ENCODE measurements at places on chromosomes 1 and 21.

DNA sequence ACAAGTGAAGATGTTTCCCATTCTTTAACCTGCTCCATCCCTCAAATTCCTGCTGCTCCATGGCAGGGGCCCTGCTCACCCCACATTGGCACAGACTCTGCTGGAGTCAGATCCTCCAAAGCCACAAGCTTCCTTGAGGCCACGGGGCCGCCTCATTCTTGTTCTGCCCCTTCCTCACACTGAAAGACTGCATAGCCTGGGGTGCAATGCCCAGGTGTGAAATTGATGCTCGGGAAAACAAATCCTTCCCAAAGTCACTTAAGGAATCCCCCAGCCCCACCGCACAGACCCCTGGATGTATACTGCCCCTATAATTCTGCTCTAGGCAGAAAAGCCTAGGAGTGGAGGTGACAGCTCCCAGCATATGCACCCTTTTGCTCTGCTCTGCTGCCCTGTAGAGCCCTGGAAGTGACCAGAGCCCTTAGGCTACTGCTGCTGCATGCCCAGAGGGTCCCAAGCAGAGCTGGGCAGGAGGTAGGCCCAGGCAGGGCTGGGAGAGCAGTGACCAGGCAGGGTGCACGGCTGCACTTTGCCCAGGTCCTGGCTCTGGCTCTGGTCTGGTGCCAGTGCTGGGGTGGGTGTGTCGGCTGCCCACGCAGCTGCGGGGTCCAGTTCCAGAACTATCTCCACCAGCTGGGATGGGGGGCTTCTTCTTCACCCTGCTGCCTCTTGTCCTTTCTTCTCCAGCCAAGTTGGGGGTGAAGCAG is 1.6 kb downstream of the HES2 start:
- no peak for DNase-seq

GRCh38 chr1:107491582-107491981 is 350.7 kb downstream of the NTNG1 start:
- no peak for DNase-seq

DNA sequence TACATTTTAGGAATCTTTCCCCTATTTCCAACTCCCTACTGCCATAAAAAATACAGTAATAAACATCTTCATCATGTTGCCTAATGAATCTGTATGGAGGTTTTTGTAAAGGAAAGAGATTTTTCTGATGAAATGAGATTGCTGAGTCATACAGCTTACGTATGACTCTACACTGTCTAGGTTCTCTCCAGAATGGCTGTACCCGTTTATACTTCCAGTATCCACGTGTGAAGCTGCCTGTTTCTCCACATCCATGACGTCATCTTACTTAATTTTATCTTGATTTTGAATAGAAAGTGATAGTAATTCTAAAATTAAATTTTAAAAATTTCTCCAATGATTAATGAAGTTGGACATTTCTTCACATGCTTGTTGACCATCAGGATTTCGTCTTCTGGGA is 103.7 kb downstream of the COQ8A start:
- no peak for DNase-seq

- no peak for DNase-seq
These were observed 60.7 kb upstream of the PAX7 start for GRCh38 chr1:18569811-18570545.

GRCh38 chr1:42784946-42785693 is at the start of gene TMEM269:
TSS of gene TMEM269 (plus strand) at chr1:42784991. CDS start at chr1:42789894, 4,903 bp downstream.
- no peak for DNase-seq

DNA sequence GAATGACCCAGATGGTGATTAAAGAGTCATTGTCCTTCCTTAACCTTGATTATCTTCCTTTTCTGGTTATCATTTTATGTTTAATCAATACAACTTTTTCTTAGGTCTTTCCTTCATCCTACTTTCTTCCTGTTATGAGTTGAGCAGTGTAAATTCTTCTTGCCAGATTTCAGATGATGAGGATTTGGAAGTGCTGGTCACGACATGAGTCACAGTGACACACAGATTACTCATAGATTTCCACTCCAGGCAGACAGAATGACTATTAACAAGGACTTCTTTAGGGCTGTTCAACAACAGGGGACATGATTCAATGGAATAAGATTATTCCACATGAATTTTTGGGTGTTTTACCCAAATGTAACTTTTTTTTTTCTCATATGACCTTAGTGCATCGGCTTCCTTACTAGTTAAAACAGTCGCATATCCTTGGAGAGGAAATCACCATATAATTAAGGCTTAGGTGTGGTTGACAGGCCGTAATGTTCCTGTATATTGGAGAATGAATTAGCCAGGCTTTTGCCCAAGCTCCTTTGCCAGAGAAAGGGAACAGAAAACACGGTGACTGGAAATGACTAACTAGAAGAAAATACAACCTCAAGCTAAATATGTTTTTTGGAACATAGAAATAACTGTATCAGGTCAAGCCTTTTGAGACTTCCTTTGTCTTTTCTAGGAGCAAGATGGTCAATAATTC is 44.2 kb downstream of the PRRX1 start:
- no peak for DNase-seq

- DNase-seq, result no peak
These were observed 19.0 kb downstream of the CRYZ start for GRCh38 chr1:74713849-74714248.

DNA sequence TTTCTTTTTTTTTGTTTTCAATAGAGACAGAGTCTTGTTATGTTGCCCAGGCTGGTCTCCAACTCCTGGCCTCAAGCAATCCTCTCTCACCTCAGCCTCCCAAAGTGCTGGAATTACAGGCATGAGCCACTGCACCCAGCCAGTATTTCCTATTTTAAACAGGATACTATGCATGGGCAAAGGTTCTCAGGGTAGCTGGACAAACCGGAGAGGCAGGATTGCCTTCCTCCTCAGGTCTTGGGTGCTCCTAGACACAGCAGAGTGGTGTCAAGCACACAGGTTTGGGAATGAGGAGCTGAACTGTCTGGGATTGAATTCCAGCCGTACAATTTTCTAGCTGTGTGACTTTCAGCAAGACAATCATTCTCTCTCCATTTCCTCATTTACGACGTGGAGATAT is 22.9 kb upstream of the HNRNPU start:
- no peak for DNase-seq

DNA sequence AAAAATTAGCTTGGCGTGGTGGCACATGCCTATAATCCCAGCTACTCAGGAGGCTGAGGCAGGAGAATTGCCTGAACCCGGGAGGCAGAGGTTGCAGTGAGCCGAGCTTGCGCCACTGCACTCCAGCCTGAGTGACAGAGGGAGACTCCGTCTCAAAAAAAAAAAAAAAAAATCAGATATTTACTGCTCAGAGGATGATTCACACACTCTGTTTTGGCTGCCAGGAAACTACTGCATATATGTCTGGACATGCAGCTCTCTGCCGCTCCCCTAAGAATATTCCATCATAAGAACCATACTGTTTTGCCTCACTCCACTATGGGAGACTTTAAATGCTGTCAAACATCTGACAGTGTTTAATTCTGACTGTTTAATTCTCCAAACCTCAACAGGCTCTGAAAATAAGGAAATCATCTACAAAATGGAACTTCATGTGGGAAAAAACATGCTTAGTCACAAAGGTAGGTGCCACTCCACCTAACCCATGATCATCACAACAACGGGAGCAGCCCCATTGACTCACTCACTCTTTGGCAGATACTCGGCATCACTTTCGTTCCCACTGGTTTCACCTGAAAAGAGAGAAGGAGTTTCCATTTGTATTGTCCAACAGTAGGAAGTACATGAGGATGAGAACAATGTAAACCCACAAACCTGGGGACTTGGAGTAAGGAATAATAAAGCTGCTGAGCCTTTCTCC is 29.3 kb upstream of the BCAS2 start:
- peak; percentile 66 for DNase-seq

DNA sequence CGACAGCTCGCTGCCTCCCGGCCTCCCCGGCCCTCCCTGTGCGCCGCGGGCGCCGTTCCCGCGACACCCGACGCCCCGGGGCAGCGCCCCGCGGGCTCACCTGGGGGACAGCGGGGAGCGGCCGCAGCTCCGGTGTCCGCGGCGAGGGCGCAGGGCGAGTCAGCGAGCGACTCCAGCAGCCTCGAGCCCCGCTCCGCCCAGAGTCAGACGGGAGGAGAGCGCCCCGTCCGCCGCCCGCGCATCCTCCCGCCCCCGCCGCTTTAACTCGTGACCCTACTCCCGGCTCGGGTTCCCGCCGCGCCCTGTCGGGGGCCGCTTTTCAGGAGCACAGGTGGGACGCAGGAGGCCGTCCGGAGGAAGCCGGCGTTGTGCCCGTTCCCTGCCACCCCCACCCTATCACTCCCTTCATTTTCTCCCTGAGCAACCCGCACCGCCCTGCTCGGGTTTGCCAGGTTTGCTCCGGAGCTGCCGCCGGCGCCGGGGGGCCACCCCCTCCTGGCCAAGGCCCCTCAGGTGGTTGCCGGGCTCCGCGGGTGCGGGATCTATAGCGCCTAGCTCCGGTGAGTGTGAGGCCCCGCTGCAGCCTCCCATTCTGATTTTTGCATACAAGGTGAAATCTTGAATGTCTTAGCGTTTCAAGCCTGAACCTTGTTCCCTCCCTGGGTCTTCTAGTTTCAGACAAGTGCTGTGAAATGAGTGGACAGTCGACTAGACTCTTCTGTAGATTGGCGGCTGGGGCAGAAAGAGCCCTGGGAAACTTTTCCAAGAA is at the start of gene MCOLN3:
Gene MCOLN3 (minus strand): TSS at position 205 of the 769 bp plus-strand sequence. CDS start 3,140 bp downstream, outside the sequence.
- peak; percentile 74 for DNase-seq

DNA sequence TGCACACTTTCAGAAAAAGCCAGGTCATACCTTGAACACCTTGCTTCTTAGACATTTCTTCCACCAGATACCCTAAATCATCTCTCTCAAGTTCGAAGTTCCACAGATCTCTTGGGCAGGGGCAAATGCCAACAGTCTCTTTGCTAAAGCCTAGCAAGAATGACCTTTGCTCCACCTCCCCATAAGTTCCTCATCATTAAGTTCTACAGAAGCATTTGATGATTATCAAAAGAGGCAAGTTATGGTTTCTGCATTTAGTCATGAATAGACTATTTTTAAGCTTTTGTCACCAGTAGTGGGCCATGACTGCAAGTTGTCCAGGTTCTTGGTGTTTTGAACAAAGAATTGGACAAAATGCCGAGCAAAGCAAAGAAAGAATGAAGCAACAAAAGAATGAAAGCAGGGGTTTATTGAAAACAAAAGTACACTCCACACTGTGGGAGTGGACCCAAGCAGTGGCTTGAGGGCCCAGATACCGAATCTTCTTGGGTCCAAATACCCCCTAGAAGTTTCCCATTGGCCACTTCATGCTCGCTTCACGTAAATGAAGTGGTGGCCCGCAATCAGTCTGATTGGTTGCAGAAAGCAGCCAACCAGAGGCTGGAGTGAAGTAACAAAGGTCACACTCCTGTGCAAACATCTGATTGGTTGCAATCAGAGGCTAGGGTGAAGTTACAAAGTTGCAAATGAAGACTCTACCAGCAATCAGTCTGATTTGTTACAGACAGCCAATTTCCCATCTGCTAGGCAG is 9.8 kb upstream of the EGLN1 start:
- DNase-seq, result no peak

GRCh38 chr1:50183378-50184133 is 74.8 kb downstream of the ELAVL4 start:
- DNase-seq, result peak; percentile 86

- DNase-seq, result no peak
These were observed 646.9 kb downstream of the USP25 start for GRCh38 chr21:16376673-16377072.

- DNase-seq, result no peak
These were observed 99.9 kb upstream of the SGIP1 start for GRCh38 chr1:66434096-66434495.

DNA sequence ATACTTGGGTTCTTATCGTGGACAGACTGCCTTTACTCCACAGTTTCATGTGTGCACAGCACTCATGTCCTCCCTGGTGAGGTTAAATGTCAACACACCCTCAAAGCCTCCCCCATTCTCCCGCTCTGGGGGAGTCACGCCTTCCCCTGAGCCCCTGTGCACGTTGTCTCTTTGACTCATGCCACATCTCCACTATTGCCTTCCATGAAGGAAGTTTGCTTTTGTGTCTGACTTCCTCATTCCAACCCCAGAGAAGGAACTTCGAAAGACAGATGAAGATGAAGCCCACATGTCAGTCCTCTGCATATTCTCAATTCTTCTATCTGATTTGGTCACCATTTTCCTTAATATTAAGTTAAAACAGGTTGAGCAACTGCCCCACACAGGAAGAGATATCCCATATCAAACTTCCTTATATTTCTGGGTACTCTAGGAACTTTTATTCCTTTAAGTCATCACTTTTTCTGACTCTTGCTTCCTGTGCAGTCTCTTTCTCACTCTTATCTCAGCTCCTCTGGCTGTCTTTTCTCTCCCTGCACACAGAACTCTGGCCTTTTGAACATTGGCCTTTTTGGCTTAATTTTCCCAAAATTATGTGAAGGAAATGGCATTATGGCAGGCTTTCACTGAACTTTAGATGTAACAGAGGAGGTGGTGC is 41.5 kb downstream of the C4BPA start:
- no peak for DNase-seq

GRCh38 chr1:39927538-39927937 is 25.8 kb upstream of the MYCL start:
- no peak for DNase-seq

GRCh38 chr1:112718691-112719418 is 3.7 kb upstream of the PPM1J start:
- DNase-seq, result peak; percentile 68

DNA sequence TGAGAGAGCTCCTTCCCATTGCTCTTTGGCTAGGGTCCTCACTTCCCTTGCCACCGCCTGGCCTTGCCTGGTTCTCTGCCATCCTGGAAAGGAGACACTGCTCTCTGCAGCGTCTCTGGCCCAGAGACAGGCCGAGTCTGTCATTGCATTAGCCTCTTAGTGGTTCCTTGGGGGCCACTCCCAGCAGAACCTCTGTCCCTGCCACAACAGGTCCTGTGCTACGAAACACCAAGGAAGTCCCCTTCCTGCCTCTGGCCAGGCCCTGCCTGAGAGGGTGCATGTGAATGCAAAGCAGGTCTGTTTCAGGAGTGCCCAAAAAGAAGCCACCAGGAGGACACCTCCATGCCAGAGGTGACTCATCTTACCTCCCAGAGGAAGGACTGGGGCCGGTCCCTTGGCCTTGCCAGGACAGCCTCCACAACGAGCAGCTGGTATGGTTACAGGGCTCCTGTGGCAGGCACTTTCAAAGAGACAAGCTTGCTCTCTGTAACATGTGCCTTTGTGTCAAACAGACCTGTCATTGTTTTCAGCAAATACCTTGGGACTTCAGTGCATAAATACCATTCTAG is 59.6 kb downstream of the VPS26C start:
- DNase-seq, result no peak

DNA sequence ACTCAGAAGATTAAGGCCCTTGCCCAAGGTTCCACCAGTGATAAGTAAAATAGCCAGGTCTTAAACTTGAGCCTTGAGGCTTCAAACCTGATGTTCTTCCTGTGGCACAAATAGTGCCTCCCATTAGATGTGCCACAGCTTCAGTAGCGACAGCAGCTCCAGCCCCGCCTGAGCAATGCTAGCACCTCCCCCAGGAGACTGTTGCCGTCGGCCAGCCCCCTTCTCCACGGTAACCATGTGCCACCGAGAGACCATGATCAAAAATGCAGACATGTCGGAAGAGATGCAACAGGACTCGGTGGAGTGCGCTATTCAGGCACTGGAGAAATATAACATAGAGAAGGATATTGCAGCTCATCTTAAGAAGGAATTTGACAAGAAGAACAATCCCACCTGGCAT is 32.2 kb downstream of the KLHDC7A start:
- no peak for DNase-seq

- DNase-seq, result no peak
These were observed 370.9 kb downstream of the PTPRU start for GRCh38 chr1:29607236-29607635.

Measured in NCI-H2171 treated with DMSO at 0.1 percent for 48 hours (cell line).